ENCODE measurements at places on chromosomes 3 and 15. TPM values are rescaled to one million over a fixed set of nuclear protein-coding genes. Genes with fewer than 3 reads are reported as not detected.

DNA sequence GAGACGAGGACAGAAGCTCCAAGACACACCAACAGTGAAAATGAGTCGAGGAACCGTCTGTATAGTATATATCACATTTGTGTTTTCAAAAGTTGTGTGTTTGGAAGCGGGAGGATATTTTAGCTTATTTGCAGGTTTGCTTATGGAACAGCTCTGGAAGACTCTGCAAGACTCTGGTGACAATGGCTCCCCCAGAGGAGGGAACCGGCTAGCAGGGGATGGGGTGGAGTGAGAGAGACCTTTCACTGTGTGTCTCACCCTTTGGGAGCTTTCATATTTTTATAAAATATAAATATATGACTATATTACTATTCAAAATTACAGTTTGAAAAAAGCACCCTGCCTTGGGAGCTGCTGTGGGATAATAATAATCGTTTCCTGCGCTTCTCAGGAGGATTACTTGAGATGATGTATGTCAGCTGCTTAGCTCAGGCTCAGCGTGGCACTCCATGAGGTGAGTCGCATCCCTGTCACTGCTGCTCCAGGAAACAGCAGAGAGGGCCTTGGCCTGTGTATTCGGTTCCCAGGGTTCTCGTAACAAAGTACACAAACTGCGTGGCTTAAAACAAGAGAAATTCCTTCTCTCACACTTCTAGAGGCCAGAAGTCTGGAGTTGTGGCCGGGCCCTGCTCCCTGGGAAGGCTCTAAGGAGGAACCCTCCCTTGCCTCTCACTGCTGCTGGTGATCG is 183.9 kb downstream of the FAM43A start:
- DNase-seq, result no peak

Gene LYZL4
- not detected for total RNA-seq

DNA sequence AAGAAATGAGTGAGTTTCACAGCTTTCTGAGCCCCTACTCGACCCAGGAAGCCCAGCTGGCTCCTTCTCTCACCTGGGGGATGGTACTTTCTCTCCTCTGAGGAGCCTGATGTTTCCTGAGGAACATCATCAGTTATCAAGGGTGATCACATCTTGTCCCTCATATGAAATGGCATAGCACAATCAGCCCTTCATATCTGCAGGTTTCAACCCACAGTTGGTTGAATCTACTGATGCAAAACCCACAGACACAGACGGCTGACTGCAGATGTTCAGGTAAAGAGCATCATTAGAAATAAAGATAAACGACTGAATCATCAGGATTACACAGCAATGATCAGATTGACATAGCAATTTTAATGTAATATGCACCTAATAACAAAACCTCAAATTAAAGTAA is 93.6 kb upstream of the OSTN start:
- DNase-seq, result no peak

- no peak for DNase-seq
These were observed 252.4 kb downstream of the ZIC4 start for GRCh38 chr3:147153830-147154539.

GRCh38 chr3:188863999-188864406 is 307.8 kb upstream of the TPRG1 start:
- DNase-seq, result no peak

Gene CSPG5
- total RNA-seq, result 0.31 TPM

Gene CCR3
- total RNA-seq, result not detected

DNA sequence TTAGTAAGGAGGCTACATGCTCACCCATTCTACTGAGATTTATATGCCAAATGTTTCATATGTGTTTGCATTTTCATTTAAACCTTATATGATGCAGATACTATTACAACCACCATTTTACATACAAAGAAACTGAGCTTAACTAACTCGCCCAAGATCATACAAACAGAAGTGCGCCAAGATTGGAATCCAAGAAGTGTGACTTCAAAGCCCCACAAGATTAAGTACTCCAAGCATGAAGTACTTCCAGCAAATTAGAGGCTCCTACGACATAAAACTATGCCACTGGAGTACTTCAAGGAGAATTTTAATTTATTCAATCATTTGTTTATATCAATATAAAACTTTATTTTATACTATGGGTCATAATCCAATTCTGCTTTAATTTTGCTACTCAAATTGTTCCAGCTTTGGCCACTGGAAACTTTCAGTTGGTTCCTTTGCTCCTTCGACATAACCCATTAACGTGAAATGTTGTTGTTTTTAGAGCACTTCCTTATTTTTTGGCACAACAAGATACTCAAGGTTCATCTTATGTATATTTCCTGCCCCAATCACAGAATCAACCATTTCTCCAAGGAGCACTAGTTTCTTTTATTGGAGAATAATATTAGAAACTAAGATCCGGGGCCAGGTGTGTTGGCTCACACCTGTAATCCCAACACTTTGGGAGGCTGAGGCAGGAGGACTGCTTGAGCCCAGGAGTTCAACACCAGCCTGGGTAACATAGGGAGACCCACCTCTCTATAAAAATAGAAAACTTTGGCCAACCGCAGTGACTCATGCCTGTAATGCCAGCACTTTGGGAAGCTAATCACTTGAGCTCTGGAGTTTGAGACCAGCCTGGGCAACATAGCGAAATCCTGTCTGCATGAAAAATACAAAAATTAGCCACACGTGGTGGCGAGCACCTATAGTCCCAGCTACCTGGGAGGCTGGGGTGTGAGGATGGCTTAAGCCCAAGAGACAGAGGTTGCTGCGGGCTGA is 10.4 kb downstream of the INO80 start:
- no peak for DNase-seq

- no peak for DNase-seq
These were observed 3.0 kb upstream of the PHGR1 start for GRCh38 chr15:40347559-40348473.

DNA sequence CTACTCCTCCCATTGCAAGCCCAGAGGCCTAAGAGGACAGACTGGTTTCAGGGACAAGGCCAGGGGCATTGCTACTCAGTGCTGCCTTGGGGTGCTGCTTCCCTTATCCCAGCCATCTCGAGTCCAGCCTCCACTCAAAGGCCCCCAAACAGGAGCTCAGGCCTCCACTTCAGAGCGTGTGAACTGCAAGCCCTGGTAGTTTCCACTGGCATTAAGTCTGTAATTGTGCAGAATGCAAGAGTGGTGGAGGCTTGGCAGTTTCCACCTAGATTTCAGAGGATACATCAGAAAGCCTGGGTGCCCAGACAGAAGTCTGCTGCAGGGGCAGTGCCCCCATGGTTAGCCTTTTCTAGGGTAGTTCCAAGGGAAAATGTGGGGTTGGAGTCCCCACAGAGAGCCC is 192.8 kb upstream of the ST8SIA2 start:
- no peak for DNase-seq

DNA sequence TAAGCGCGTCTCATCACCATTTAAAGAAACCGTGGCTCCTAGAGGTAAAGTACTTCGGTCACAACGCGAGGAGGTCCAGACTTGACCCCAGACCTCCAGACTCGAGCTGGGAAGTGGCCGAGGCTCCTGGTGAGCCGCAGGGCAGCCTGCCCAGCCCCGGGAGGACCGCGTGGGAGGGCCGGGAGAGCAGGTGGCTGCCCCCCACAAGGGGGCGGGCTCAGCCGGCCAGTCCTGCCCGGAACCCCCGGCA is at the start of gene SLC27A2:
SLC27A2 (plus strand) TSS at position 228 of the 250 bp plus-strand sequence. CDS start 232 bp downstream, outside the sequence.
- no peak for DNase-seq

GRCh38 chr3:142019794-142020320 is 129.5 kb downstream of the TFDP2 start:
- DNase-seq, result no peak

DNA sequence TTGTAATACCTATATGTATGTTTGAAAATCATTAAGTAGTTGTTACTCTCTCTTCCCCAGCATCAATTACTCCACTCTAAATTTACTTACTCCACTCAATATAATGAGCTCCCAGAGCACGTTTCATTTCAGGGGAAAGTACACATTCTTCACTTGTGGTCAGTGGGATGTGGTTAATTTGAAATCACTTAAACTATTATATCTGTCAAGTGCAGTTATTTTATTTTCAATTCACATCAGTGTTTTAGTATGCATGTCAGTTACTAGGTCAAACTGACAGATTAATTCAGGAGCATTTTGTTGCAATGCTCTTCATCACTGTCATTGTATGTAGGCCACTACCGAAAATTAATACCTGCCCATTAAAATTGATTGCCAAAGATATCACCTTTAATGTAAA is 376.1 kb downstream of the ZIC4 start:
- DNase-seq, result no peak

Gene FBLN2
- total RNA-seq, result 69.2 TPM

Gene PARP16
- 4.0 TPM for total RNA-seq

DNA sequence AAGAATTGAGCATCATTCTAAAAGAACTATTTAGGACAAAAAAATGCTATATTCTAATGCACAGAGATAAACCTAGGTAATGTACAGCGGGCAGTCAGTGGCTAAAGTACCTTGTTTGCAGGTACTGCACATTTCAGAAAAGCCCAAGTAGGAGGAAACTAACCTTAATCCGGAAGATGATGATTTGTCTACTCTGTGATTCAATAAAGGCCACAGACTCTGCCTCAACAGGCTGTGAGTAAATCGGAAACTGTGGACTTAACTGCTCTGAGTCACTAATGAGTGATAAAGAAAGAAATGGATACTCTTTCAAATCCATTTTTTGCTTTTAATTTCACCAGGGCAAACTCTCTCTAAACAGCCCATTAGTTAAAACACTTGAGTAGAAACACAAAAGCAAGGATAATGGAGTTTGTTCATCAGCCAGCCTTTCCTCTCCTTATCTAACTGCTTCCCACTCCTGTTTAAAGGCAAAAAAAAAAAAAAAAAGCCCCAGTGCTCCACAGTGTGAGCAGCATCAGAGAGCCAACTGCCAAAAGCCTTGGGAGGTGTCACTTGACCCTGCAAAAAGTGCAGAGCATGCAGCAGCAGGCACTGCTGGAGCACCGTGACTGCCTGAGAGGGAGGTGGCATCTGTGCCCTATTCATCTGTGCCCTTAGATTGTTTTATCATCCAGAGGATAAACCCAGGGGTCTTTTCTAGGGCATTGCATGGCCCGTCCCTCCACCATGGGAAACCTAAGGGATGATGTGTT is 187.7 kb downstream of the SATB1 start:
- DNase-seq, result no peak

DNA sequence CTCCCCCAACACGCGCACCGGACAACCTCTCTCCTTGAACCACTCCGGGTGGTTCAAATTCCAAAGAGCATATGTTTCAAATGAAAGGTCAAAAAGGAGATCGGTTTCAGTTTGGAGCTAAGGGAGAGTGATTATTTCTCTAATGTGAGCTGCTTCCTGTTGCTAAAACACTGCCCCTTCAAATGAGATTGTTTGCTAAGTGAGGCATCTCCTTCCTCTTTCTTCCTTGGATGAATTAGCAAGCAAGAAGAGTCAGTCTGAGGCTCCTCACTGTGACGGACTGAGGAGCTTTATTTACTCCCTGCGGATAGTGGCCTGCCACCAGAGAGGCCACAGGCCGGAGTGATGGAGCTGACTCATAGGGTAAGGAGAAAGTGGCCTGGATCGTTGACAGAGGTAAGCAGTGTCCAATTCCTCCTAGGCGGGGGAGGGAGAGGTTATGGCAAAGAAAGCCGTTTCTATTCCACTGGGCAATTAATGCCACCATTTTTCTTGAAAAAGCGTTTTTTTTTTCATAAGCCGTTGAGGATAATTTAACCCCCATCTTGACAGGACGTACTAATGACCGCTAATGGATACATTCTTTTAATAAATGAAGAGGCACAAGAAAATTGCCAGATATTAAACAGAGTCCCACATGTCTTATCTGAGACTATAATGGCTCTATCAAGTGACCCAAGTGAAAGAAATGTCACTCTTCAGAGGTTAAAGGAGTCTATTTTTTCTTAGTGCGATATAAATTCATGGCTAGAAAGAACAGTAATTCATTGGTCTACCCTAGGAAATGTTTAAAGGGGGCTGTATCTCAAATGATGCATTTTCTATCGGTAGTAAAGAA is 167.0 kb upstream of the ANKRD28 start:
- no peak for DNase-seq

DNA sequence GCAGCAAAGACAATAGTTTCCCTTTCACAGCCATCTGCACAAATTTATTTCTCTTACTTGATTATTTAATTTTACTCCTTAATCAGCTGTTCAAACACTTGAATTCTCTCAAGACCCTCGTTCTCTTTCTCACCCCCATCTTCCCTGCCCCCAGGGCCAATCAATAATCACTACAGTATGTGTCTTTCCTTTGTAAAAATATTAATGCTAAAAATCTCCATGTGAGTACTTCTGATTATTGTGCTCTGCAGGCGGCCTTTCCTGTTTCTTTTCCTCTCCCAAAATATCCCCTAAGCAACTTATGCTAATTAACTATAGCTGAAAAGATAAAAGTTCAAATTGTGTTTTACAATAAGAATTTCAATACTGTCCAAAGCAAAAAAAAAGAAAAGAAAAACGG is 617.0 kb upstream of the CBLB start:
- no peak for DNase-seq

- no peak for DNase-seq
These were observed 170.5 kb downstream of the VPS13C start for GRCh38 chr15:61889706-61890105.

Gene SMCO1
- 58.6 TPM for total RNA-seq

DNA sequence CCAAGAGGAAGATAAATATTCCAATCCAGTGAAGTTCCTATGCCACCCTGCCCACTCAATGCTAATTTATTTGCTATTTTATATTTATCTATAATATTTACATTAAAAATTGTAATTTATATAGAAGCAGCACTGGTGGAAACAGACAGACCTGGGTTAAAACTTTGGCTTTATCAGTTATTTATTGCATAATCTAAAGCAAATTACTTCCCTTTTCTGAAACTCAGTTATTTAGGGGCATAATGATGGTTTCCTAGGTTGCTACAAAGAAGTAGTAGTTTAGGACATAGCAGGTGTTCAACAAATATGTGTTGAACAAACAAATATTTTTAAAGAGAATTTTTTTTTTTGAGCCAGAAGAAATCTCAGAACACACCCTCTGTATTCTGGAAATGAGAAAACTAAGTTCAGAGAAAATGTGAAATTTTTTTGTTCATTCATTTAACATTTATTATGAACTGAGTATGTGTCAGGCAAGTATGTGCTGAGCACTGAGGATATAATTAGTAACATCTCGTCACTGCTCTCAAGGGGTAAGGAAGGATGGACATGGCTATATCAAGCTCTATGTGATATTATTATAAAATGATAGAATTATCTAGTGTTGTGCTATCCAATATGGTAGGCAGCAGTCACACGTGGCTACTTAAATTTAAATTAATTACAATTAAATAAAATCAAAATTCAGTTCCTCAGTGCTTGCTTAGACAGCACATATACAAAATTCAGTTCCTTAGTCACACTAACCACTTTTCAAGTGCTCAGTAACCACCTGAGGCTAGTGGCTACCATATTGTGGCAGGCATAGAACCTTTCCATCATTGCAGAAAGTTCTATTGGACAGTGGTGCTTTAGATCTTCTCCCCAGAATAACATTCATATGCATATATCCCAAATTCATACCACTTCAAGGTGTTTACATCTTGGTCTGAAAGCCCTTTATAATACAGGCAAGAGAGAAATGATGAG is 7.0 kb upstream of the UBE2Q2 start:
- DNase-seq, result no peak

DNA sequence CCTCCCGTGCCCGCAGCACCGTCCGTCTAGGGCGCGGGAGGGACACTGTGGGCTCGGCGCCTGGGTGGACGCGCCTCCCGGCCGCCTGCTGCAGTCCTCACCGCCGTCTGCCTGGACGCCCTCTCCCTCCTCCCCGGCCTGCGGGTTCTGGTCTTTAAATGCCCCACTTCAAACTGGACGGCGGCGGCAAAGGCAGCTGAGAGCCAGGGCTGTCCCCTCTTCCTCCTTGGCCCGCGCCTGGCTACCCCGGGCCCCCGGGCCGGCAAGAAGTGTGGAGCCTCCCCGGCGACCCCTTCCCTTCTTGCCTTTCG is 426 bp downstream of the CBLB start:
- peak; percentile 65 for DNase-seq

- no peak for DNase-seq
These were observed 1045.0 kb downstream of the FHIT start for GRCh38 chr3:60206206-60206605.
